ENCODE measurements at places on chromosomes 16 and 17.
A peak's percentile ranks its signal among the peaks of the same experiment; 100 is the strongest.

DNA sequence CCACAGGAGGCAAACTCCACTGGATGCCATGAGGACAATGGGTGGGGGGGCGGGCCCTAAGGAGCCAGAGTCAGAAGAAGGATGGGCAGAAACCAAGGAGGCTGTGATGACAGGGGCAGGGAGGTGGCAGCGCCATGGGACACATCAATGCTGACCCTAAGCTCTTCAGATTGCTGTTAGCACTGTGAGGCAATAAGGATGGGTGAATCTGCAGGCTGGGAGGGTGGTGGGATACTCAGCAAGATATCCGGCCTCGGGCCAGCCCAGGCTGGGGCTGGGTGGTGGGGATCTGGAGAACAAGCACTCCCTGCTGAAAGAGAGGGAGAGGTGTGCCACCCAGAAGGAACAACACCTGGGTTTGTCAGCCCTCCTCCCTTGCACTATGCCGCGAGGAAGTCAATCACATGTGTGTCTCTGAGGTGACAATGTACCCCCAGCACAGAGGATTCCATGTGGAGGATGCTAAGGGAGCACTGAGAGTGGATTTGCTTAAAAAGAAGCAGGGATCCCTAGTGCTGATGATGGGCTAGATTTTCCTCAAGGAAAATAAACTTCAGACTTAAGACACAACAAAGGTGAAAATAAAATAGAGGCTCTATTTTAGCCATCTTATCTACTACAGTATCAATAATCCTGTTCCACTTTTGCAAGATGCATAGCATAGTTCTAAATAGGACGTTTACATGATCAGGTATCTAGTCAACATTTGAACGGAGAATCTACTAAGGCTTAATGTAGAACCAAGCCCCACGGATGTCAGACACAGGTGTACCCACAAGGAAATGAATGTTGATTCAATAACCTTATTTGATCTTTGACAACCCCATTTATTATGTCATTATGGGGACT lies 22.6 kb downstream of the SMPD3 start:
- no peak for DNase-seq

- DNase-seq: no peak
These were observed 278.7 kb downstream of the FOXL1 start for GRCh38 chr16:86856946-86857586.

GRCh38 chr17:76451506-76451905 lies 1.4 kb downstream of the UBE2O start:
- DNase-seq: no peak

GRCh38 chr16:982145-983043 lies 824 bp downstream of the SOX8 start:
- DNase-seq: no peak

- no peak for DNase-seq
These were observed 113.5 kb downstream of the CLEC16A start for GRCh38 chr16:11057711-11058345.

- no peak for DNase-seq
These were observed 24.7 kb downstream of the GDE1 start for GRCh38 chr16:19497176-19497575.

- DNase-seq: no peak
These were observed 29.8 kb downstream of the TMEM132E start for GRCh38 chr17:34609210-34609609.

DNA sequence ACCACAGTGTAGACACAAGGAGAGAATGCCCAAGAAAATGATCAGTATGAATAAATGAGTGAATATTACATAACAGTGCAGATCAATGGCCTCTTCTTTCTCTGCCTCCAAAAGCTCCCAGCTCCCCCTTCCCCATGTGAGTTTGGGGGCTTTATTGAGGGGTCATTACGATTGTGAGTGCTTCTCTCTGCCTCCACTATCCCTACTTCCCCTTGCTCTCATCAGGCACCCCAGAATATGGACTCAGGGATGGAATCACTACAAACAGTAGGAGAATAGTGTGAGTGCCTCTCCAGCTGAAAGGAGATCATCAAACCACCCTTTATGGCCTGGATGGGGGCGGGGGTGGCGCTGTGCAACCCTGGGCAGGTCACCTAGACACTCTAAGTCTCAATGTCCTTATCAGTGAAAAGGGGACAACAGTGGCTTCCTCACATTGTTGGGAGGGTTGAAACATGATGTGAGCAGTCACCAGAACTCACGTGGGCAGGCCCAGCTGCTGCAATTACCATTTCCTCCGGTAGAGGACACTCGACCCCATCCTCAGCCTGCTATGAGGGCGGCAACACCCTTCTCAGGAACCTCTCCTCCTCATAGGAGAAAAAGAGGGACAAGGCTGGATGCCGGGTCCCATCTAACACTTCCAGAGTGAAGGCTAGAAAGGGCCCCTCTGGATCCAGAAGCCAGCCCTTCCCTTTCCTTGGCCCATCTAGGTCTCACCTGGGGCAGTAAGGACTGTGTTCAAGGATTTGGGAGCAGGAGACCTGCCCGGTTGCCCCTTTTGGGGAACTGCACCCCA lies 2.1 kb upstream of the EPOP start:
- DNase-seq: peak; percentile 90

GRCh38 chr16:52489894-52490293 lies 57.0 kb downstream of the TOX3 start:
- DNase-seq: no peak

DNA sequence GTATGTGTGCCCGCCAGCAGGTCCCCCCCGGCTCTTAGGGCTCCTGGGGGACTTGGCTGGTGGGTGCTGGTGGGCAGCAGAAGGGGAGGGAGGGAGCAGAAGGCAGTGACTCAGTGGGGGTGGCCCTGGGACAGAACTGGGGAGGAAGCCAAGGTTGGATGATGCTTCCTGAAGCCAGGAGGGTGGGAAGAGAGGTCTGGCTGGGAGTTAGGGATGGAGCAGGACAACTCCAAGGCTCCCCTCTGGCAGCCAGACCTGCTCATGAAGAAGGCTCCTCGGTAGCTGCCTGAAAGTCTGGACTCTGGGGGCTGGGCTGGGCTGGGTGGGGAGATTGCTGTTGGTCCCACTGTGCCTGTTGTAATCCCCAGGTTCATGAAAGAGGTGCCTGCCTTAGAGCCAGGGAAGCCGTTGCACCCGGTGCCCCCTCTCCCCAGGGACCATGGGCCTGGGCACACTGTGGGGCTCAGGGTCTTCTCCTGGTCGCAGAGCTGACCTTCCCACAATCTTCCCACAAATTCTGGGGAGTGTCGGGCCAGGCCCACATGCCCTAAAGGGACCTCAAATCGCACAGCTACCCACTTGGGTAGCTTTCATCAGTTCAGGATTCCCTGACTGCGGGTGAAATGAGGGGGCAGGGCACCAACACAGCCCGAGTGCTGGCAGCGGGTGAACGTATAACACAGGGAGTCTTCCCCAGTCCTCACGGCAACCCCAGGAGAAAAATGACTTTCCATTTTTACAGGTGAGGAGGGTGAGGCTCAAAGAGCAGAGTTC lies 1.1 kb upstream of the PLEKHG4 start:
- no peak for DNase-seq

- no peak for DNase-seq
These were observed 41.2 kb downstream of the ARHGAP17 start for GRCh38 chr16:24973809-24974461.

DNA sequence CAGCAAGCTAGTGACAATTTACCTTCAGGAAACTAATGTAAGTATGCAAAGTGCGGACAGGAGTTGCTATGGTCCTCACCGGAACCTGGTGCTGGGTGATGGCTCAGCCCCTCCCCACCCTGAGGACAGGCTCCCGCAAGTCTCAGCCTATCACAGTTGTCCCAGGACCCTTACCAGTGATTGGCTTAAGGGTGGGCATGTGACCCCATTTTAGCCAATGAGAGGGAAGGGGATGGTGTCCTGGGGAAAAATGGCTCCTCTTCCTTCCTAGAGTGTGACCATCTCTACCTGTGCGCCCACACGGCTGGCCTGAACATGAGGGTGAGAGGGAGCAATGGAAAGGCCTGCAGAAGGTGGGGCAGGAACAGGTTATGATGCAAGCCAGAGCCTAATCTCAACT lies 80.4 kb downstream of the C16orf78 start:
- no peak for DNase-seq

- peak; percentile 28 for DNase-seq
These were observed 107.8 kb downstream of the CRLF3 start for GRCh38 chr17:30716461-30717290.

- DNase-seq: no peak
These were observed 4.8 kb upstream of the PIRT start for GRCh38 chr17:10842658-10843057.

- DNase-seq: no peak
These were observed 43.0 kb downstream of the OR1D5 start for GRCh38 chr17:3020381-3020780.

DNA sequence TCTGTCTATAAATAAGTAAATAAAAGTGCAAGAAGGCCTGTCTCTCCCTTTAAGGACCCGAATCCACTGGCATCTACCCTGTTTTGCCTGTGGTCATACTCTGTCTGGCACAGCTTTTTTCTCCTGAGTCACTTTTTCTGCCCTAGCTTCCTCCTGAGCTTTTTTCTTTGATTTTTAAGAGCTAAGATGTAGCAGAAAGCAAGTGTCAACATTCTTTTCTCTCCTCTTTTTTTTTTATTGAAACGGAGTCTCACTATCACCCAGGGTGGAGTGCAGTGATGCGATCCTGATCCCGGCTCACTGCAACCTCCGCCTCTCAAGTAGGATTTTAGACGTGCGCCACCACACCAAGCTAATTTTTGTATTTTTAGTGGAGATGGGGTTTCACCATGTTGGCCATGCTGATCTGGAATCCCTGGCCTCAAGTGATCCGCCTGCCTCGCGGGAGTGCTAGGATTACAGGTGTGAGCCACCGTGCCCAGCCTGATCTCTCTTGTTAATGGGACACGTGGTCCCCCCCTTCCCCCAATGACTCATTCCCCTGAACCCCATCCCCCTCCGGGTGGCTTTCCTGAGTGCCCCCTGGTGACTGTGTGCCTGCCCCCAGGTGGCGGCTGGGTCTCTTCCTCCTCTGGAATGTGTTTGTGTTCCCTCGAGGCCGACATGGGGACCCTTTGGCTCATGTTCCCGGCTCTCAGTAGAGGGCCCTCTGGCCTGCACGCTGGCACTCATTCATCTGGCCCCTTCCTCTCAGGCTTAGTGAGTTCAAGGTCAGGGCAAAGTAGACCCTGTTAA lies 14.2 kb downstream of the C16orf90 start:
- DNase-seq: no peak

DNA sequence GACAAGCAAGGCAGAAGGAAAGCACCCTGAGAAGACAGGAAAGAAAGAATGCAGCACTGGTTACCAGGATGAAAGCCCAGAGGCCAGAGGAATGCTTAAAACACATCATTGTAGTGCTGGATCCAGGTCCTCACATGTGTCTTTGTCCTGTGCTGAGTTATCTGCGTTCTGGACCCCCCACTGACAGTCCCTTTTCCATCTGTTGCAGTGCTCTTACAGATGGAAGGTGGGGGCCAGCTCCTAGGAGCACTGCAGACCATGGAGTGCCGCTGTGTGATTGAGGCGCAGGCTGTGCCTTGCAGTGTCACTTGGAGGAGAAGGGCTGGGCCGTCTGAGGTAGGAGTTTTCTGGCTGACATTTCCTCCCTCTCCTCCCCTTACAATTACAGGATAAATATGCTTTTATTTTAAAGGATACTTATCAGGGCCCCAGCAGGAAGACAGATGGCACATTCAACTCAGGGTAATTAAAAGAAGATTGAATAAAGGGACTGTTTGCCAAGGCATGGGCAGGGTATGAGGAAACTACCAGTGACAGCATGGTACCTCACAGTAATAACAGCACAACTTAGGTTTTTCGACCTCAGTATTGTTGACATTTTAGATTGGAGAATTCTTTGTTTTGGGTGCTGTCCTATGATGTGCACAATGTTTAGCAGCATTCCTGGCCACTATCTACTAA lies 3.0 kb downstream of the EME1 start:
- no peak for DNase-seq

GRCh38 chr17:79043191-79043930 lies 19.4 kb downstream of the C1QTNF1 start:
- no peak for DNase-seq

- no peak for DNase-seq
These were observed 963 bp upstream of the METTL22 start for GRCh38 chr16:8620535-8620934.

DNA sequence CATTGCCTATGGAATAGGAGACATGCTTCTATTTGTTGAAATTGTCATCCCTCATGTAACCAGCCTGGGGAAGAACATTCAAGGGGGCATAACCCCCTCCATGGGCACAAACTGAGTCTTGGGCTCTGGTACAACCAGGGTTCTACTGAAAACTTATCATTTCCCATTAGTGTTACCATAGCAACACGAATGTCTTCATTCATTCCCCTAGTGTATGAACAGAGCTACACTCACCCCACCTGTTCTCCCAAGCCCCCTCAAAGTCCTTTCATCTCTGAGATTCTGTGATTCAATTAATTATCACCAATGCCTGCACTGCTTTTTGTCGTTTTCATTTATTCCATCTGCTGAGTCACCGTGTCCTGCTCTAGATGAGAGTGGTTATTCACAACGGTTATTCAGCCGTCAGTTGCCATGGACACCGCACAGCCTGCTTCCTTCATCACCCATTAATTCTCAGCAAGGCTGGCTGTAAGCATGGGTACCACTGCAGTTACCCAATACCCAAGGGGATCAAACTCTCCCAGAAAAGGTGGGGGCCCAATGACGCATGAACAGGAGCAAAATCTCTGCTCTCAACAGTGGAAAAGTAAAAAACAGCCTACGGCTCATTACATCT lies 1.6 kb upstream of the GAST start:
- DNase-seq: peak; percentile 43

- no peak for DNase-seq
These were observed 13.8 kb downstream of the HEATR3 start for GRCh38 chr16:50079397-50080140.

- DNase-seq: no peak
These were observed 197.0 kb downstream of the MAF start for GRCh38 chr16:79403534-79403933.

GRCh38 chr17:71976011-71976649 lies 144.7 kb upstream of the SOX9 start:
- no peak for DNase-seq

GRCh38 chr17:42536372-42537155 lies 523 bp downstream of the NAGLU start:
- peak; percentile 85 for DNase-seq

DNA sequence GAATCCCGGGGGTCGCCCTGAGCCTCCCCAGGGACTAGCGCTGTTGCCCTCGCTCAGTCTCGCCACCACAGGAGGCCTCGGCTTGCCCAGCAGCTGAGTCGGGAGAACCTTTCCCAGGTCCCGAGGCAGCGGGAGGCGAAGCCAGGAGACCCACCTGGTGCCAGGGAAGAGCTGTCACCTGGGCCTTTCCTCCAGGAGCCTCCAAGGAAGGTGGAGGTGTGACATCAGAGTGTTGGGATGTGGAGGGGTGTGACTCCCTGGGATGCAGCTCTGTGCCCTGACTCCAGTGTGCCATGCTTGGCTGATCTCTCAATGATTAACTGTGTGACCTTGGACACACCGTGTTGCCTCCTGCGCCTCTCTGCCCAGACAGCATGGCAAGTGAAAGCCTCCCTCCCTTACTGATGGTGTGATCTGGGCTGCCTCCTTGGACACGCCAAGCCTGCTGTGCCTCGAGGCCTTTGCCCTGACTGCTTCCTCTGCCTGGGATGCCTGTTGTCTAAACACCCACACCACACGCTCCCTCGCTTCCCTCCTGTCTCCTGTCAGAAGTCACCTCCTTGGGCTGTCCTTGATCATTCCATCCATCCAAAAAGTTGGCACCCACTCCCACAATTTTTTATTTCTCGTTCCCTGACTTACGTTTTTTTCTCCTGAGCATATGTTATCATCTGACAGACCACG lies 88.0 kb downstream of the CMIP start:
- no peak for DNase-seq

Measured in activated CD4-positive, alpha-beta T cell treated with anti-CD3 and anti-CD28 coated beads, Interleukin-10, Interleukin-2, amounts not matched to agents 100 ng/mL and 50 ng/mL, durations not matched to agents 16 hours and 8 hours (primary cell).